ENCODE measurements at places on chromosomes 3 and 15.
A peak's percentile ranks its signal among the peaks of the same experiment; 100 is the strongest.

GRCh38 chr3:70832089-70832833 is 519.8 kb upstream of the MDFIC2 start:
- DNase-seq = no peak

DNA sequence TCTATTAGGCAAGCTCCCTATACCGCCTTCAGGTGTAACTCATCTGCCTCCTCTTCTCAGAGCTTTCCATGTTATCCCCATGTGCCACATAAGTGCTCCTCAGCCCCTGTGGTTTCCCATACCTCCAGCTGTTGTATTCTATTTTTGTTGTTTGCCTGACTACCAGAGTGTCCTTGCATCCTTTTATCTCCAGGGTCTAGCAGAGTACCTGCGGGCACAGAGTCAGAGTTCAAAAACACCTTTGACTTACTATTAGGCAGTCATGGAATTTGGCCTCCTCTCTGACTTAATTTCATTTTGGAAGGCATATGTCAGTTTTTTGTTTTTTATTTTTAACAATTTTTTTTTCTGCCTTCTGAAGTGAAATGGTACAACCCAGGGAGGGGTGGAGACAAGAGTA is 7.1 kb downstream of the GPR87 start:
- no peak for DNase-seq

DNA sequence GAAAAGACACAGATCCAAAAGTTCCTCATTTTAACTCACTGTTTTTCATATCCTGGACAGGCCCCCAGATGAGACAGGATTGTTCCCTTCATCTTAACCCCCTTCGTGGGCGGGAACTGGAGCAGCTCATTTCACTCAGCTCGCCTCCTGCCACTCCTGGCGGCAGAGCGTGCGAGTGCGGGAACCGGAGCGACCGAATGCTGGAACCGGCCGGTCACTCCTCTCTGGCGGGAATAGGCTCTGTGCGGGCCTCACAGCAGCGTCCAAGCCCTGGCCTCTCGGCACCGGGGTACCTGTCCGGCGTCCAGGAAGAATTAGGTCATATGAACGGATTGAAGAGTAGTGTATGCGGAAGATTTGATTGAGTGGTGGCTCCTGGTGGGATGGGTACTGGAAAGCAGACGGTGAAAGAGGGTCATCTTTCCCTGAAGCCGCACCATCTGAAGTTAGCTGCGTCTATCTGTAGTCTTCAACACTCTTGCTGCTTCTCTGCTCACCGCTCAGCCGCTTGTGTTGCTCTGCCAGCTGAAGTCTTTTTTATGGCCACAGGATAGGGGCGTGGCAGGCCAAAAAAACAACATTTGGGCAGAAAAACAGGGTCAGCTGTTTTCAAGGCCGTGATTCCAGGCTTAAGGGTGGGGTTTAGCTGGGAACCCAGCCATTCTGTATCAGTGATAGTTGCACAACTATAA is 42.3 kb upstream of the FXR1 start:
- no peak for DNase-seq

GRCh38 chr3:15629860-15630597 is 28.5 kb downstream of the BTD start:
- DNase-seq = peak; percentile 26
